ENCODE measurements at places on chromosomes 1 and 21.

GRCh38 chr21:41219498-41220207 is 51.7 kb downstream of the BACE2 start:
- DNase-seq, result no peak

DNA sequence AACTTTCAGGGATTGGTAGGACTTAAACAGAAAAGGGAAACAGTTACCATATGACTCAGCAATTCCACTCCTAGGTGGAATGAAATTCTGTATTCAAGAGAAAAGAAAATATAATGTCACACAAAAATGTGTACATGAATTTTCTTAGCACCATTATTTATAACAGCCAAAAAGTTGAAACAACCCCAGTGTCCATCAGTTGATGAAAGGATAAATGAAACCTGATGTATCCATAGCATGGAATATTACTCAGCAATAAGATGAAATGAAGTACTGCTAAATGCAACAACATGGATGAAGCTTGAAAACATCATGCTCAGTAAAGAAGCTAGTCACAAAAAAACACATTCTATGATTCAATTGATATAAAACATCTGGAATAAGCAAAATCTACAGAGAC is 15.5 kb downstream of the EEIG2 start:
- no peak for DNase-seq

DNA sequence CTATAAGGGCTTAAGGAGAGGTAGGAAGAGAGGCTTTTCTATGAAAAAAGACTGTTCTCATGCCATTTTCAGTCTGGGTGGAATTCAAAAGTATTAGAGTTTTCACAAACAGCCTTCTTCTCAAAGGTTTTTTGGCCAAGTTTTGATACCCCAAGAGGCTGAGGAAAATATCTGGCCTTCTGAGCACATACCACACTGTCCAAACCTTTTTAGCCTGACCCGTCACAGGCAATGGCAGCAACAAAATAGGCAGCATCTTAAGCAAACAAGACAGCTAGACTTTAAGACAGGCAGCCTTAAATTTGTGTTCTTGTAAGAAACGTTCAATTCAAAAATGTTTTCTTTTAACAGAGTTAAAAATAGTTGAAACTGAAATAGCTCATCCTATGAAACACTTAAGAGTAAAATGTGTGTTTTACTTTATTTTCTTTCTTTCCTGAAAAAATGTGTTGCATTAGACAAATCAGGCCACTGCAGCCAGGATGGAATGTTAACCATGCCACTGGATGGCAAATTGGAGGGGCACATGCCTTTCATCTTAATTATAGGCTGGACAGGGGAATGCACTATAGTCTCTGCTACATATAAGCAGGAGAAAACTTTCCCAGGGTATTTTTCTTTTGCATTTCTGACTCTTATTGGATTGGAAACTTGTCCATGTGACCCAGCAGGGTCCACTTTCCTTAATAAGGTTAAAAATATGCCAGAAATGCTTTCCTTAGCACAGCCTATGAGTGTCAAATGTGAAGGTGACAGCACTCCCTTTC is 315.0 kb downstream of the TGFB2 start:
- no peak for DNase-seq

GRCh38 chr1:63255153-63255552 is 67.2 kb upstream of the FOXD3 start:
- DNase-seq, result no peak

GRCh38 chr1:8342325-8342724 is 24.4 kb downstream of the SLC45A1 start:
- DNase-seq, result peak; percentile 21

DNA sequence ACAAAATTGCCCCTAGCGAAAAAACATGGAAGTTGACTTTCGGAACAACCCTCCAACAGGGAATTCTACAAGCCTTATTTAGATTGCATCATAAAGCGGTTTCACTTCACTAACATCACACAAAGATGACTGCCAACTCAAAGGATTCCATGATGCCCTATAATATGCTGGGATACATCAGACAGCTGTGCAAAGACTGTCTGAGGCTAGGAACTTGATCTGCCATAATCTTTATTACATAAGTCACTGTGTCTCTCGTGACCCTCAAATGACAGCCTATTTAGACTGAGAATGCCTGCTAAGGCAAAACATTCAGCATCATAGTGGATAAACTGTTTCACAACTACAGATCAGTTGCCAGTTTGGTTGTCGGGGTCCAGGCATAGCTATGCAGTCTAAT is 23.8 kb downstream of the FH start:
- no peak for DNase-seq

DNA sequence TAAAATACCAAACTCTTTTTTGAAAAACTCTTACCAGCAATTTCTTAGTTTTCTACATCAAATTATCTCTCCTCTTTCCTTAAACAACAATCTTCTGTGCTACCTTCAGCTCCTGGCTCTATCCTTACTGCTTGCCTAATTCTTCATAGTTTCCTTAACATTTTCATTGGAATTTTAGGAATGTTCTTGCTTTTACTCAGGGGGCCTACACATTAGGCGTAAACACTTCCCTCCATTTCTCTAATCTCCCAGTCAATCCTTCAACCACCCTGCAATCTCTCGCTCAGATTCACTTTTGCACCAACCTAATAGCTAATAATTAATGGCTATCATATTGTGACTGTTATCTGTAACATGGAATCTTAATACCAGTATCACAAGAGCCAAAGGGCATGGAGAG is 50.1 kb downstream of the ADAMTS5 start:
- DNase-seq, result no peak

DNA sequence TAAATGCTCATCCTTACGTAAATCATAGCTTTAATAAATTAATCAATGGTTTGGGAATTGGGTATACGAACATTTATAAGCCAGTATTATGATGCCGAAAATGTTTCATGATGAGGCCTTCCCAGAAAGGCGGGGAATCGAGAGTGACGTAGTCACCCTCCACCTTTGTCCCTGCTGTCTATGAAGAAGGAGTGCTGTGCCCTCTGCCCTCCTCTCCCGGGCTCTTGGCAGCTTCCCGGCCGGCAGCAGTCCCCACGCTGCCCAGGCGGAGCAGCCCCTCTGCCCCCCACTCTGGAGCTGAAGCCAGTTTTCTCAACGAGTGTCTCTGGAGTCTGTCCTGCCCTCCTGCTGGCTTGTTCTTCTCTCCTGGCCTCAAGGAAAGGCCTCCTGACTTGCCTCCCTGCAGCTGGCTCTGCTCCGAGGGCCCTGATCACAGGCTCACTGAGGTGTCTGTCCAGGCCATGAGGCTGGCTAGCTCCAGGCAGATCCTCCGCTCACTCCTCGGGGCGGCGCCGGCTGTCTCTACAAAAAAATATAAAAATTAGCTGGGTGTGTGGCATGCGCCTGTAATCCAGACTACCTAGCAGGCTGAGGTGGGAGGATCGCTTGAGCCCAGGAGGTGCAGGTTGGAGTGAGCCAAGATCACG is 150.7 kb upstream of the COL6A1 start:
- DNase-seq, result no peak

GRCh38 chr21:28885853-28886177 is 106.9 kb downstream of the LTN1 start:
- DNase-seq, result no peak

- peak; percentile 31 for DNase-seq
Observed at GRCh38 chr1:16017461-16018303, at the start of gene HSPB7. TSS of gene HSPB7 (minus strand) at chr1:16018043. CDS start at chr1:16017963, 80 bp downstream.

GRCh38 chr1:54359393-54360162 is 46.6 kb downstream of the SSBP3 start:
- no peak for DNase-seq

GRCh38 chr1:210702506-210702905 is 373.8 kb downstream of the HHAT start:
- no peak for DNase-seq

DNA sequence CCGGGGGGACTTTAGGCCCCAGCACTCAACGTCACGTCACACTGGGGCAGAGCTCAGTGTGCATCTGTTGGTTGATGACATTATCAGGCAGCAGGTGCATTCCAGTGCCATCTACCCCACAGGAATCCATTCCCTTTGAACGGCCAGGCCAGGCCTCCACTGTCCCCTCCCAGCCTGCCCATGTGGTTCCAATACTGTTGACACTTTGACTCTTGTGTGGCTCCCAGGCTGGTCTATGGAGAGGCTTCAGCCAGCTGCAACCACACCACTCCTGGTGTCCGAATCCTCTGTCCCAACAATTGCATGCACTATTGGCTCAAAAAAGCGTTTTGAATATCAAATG is 92.0 kb upstream of the SIM2 start:
- DNase-seq, result no peak

DNA sequence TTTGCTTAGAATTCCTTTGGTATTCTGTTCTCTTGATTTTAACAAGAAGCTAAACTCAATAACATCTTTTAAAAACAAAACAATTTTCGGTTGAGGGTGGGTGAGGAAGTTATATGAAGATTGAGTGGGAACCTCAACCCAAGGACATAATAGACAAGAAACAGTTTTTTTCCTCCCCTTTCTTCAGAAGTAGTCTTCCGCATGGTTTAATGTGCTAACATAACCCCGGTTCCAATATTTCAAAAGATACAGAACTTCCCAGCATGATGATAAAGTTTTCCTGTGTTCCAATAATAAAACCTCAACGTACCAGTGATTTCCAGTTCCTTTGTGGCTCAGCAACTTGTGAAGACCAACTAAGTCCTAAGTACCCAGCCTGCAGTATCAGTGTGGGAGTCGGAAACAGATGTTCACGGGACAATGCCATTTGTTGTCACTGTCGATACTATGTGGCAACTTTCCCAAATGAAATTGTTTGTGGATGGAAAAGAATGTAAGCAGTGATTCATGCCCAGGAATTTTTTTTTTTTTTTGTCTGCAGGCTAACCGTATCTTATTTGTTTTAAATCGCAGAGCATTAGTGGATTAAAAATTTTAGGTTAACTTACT is 48.5 kb downstream of the NR5A2 start:
- DNase-seq, result peak; percentile 29

GRCh38 chr1:75884437-75884836 is 47.8 kb downstream of the ASB17 start:
- no peak for DNase-seq

DNA sequence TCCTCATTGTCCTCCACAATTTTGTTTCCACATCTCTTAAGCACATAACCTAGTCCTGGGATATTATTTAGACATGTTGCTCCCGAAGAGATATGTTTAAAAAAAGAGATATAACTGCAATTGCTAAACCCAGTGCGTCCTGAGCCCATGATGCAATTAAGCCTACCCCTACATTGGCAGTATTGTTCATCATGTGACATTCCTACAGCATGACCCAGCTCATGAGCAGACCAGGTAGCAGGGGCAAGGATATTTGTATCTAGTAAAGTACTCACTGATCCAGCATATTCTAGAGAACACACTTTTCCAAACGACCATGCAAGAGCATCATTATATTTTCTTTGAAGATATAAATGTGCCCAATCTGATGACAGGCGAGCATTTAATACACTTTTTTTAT is 1.2 kb downstream of the ADAM30 start:
- no peak for DNase-seq

DNA sequence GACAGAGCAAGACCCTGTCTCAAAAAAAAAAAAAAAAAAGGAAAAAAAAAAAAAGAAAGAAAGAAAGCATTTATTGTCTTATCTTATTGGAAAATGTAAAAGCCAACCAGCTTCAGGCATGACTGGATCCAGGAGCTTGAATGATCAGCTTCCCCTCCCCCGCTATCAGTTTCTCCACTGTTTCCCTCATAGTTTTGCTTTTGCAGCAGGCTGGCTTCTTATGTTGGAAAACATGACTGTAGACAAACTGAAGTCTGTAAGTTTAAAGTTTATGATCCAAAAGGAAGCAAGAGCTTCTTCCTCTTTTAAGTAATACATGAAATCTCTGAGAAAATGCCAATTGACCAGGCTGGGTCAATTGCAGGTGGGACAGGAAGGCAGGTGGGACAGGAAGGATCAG is 52.2 kb downstream of the FHAD1 start:
- no peak for DNase-seq

DNA sequence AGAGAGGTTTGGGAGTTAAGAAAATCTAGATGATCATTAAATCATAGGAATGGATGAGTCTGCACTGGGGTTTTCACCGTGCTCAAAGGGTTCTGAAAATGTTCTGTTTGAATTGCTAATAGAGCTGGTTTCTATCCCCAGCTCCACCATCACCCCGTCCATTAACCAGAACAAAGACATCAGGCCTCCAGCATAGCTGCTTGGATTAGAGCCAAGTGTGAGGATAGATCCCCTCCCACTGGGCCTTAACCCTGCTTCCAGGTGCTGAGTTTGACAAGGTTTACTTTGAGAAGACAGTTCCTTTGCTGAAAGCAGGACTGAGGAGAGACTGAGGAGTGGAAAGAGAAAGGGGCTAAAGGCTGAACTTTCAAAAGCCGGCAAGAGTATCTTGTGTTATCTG is 48.3 kb downstream of the MPZL1 start:
- no peak for DNase-seq

- DNase-seq, result peak; percentile 58
Observed at GRCh38 chr1:146036965-146037646, 15.6 kb upstream of the HJV start.
